ENCODE measurements at places on chromosomes 13 and 19.
A peak's percentile ranks its signal among the peaks of the same experiment; 100 is the strongest.

GRCh38 chr19:34226036-34226435 lies 28.3 kb upstream of the GARRE1 start:
- DNase-seq = no peak

- DNase-seq = peak; percentile 76
These were observed 15.0 kb upstream of the EMC10 start for GRCh38 chr19:50461066-50461875.

DNA sequence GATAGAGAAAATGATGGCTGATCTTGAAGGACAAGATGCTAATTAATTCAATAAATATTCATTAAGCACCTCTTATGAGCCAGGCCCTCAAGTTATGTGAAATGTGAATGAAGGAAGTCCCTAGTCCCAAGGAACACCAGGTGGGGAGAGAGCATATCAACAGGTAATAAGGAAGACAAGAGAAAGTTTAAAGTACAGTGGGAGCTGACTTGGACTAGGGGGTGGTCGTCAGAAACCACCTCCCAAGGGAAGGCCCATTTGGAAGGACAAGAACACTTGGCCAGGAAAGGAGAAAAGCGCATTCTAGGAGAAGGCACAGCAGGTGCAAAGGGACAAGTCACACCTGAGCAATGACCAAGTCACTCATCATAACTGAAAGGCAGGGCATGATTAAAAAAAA lies 72.7 kb downstream of the DOCK9 start:
- DNase-seq = no peak

- DNase-seq = peak; percentile 80
These were observed 8.7 kb downstream of the PLPP2 start for GRCh38 chr19:282501-282900.

DNA sequence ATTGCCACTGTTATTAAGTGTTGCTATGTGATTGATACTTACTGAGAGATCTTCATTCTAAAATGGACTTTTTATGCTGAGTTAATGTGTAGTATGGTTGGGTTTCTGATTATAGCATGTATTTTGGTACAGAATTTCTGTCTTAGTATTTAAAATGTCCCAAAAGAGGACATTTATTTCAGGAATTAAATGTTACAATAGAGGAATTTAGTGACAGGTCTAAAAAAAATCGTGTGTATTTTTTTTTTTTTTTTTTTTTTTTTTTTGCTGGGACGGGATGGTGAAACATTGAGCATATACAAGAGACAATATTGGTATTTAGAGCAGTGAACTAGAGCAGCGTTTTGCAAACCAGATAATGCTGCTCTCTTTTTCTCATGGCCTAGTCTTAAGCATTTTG lies 27.9 kb downstream of the URI1 start:
- no peak for DNase-seq

GRCh38 chr19:28727480-28728159 lies 485.3 kb downstream of the UQCRFS1 start:
- no peak for DNase-seq

DNA sequence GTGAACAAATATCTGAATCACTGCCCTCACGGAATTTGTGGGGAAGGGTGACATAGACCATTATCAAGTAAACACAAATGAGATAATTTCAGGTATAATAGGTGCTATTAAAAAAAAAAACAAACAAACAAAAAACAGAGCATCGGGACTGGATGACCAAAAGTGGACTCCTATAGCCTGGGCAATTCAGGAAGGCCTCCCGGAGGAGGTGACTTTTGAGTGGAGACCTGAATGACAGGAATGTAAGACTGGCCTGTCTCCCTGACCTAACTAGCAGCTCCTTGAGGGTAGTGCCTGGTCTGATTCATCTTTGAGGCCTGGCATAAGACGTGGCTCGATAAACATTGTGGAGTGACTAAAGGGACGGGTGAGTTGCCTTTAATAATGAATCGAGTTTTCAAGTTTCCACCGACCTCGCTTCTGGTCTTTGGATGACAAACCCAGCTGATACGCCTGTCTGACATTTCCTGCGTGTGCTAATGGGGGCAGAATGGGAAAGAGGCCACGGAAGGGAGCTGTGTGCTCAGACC lies 6.8 kb downstream of the KLK10 start:
- DNase-seq = no peak

- DNase-seq = no peak
These were observed 62.7 kb downstream of the F2RL3 start for GRCh38 chr19:16951529-16951928.

GRCh38 chr13:79044415-79044814 lies 361.6 kb downstream of the RBM26 start:
- no peak for DNase-seq

DNA sequence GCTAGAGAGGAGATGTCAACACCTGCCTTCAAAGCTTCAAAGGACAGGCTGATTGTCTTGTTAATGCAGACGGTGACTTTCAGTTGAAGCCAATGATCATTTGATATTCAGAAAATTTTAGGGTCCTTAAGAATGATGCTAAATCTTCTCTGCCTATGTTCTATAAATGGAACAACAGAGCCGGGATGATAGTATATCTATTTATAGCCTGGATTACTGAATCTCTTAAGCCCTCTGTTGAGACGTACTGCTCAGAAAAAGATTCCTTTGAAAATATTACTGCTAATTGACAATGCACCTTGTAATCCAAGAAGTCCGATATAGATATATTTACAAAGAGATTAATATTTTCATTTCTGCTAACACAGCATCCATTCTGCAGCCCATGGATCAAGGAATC lies 35.8 kb upstream of the LMO7 start:
- DNase-seq = no peak

DNA sequence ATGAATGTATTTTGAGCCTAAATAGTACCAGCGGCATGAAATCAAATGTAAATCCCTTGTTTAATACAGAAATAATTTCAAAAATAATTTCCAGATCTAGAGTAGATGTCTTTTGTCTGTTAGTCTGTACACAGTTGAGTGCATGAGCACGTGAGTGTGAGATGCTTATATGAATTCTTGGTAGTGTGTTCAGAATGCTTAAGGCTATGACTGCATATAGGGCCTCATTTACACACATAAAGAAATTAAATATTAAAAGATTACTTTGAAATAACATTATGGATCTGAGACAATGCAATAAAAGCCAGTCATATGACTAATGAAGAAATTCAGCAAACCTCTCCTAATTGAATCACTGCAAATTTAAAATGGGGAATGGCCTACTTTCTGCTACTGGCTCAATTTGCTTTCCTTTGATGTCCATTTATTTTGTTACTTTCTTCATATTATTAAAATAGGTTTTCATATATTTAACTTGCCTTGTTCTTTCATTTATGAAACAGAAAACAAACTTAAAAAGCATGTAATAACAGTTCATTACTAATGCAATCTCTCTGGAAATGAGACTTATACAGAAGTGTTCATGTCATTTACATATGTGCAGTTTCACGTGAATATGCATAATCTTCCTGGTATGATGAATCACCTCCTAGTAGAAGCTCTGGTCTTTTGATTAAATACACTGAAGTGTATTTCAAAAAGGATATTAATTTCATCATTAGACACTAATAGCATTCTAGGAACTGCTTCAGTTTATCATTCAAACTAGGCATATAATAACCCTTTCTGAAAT lies 4.5 kb downstream of the AMER2 start:
- DNase-seq = no peak

DNA sequence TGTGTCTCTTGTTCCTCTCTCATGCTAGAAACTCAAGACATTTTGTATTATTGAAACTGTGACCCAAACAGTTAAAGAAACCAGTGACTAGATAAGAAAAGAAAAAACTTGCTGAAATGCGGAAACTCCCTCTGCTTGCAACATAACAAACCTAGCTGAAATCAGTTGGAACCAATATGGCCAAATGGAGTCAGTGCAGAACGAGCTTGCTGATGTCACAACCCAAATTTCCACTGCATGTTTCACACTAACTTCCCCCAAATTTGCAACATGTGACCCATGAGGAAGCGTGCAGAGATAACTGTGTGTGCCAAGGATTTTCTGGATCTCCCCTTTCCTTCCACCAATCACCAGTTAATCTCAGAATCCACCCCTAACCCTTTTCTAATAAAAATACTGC lies 208.0 kb downstream of the DLEU7 start:
- no peak for DNase-seq

- DNase-seq = no peak
These were observed 806 bp upstream of the ZNF837 start for GRCh38 chr19:58381460-58382212.

GRCh38 chr13:38686577-38687245 lies at the start of gene FREM2:
FREM2 (plus strand) TSS chr13:38687077; CDS start chr13:38687345, 268 bp downstream.
- peak; percentile 13 for DNase-seq

GRCh38 chr13:94764576-94765321 lies 52.4 kb upstream of the SOX21 start:
- no peak for DNase-seq

DNA sequence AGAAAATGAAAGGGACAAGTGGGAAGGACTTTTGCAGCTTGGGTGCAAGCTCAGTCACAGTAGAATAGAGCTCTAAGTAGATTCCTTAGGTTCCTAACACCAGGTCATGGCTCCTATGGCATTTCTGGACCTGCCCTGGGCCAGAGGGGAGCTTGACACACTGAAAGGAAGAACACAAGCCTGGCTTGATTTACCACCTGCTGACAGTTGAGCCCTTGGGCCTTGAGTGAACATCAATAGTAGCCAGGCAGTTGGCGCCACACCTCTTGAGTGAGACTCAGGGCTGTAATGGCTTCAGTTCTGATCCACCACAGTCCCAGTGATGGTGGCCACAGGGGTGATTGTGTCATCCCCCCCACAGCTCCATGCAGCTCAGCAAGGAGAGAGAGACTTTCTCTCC lies 221.9 kb upstream of the PCDH17 start:
- no peak for DNase-seq

DNA sequence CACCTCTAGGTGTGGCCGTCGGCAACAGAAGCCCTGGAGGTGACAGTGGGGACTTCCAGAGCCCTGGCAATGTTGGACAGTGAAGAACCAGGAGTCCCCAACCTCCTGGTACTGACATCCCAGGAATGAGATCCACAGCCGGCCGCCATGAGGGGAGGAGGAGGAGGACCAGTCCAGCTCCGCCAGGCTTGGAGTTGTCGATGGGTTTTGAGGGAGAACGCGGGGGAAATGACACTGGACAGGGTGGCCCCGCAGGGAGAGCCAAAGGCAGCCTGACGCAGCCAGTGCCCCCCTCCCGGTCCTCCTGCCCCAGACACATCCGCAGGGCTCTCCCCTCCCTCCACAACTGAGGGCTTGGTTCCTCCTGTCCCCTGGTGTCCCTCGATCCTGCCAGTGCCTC lies 57.9 kb downstream of the SPACA7 start:
- DNase-seq = no peak

GRCh38 chr13:84985860-84986259 lies 813.4 kb downstream of the SLITRK6 start:
- no peak for DNase-seq

DNA sequence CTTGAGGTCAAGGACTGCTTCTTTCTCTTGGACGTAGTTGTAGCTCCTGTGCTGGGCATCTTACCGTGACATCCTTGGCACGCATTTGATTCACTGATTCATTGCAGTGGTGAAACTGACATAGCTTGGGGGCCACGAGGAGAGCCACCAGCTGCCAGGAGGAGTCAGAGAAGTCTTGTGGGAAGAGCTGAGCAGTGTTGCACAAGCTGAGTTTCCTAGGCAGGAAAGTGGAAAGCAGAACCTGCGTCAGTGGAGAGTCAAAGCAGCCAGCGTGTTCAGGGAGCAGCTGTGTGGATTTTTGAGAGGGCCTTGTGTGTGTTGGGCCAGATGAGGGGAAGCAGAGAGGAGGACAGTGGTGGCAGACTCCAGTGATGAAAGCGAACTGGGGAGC lies 5.3 kb upstream of the GPR183 start:
- no peak for DNase-seq

DNA sequence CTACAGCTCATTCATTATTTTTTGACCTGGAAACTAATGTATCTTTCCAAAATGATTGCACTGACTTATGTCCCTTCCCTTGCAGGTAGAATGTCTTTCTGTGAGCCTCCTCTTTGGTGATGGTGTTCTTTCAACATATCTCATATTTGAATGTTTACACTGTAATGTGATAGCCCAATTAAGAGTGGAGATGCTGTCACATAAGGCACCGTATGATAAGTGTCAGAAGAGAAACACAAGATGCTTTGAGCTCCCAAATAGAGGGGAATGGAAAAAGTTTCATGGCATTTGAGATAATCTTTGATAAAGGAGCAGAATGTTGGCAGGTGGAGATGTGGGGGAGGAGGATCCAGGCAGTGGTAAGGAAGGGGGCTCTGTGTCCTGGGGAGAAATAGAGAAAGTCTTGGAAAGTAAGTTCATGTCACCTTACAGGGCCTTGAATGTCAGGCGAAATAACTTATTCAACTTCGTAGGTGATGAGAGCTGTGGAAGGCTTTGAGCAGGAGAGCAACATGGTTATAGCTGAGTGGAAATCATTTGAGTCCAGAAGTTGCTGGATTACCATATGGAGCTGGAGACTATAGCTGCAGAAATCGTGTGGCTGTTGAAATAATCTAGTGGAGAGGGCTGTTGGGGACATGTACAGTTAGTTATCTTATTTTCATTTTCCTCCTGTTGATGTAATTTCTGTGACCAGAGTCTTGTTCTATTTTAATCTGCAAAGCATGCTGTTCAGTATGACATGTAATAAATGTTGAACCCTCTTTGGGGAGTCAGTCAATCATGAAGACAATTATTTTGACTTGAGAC lies 10.3 kb upstream of the RNF113B start:
- no peak for DNase-seq

DNA sequence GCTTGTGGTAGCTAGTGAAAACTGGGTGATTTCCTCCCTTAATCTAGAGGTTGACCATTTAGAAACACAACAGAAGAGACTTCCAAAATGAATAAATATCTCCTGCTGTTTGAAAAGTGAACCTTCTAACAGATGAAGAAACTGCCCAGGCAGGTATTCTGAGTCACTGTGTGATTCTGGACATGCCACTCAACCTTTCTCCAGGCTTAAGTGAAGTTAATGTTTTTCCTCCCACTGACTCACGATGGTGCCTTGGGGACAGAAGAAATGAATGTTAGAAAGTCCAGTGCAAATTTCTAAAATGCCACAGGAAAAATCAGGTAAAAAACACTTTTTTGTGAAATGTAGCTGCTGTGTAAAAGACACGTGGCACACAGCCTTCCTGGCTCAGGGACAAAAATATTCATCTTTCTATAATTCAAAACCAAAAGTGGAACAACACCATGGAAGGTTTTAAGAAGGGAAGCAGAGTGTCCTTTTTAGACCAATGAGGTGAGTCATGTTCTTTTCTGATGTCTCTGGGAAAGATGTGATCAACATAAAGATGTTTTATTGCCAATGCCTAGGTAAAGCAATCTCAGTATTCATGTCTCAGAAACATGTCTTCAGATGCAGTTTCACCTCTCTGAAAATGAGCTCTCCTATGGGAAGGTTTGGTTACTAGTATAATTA lies 9.1 kb downstream of the UBE2L5 start:
- DNase-seq = peak; percentile 13

DNA sequence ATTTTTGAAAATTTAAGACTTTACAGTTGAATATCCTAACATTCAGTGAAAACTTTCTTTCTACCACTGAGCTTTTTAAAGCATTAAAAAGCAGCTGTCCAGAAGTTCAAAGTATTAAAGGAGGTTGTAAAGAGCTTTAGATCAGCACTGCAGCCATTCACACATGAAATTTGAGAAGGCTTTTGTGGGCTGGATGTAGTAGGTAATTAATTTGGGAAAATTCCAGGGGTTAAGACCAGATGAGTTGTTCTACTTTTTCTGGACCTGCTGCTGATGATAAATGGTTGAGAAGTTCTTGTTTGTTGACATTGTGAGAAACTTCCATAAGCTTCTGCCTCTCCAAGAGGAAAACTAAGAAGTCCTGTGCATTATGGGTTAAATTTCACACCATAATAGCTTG lies 1779.6 kb upstream of the PRR20A start:
- no peak for DNase-seq

Measured in RPMI8226 (cell line).